Testis (tissue), 5 donors: ENCODE measurements at places on chromosomes 12 and 14. TPM values are rescaled to one million over a fixed set of nuclear protein-coding genes. Genes with fewer than 3 reads are reported as not detected.

GRCh38 chr12:15852383-15852782 is 29.8 kb upstream of the STRAP start:
- H3K27me3 ChIP-seq, result no peaks in the 10 kb centered on the region
- no peaks in the 10 kb centered on the region for H3K4me1 ChIP-seq
- no peak for DNase-seq
- no peak overlapping the region for H3K4me3 ChIP-seq

GRCh38 chr14:102234331-102235264 is 70.4 kb downstream of the MOK start:
- H3K4me3 ChIP-seq, result peak overlapping the region; percentile 33
- H3K36me3 ChIP-seq, result no peaks in the 10 kb centered on the region

DNA sequence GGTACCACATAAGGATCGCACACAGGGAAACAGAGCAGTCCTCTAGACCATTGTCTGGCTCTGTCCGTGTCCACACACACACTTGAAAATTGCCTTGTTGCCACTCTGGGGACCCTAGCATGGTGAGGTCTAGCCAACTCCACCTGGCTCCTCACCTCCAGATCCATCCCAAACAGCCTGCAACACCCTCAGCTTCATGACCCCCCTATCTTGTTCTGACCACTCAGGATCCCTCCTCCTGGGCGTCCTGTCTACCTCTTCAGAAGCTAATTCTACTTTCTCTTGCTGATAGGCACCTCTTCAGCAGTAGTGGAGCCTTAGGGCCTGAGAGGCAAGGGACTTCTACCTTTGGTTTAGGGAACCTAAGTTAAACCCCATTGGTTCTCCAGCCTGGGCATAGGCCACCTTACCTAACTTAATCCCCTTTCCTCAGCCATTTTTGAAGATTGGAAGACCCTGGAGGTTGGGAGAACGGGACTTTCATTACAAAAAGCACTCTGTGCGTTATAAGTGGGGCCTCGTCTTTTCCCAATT is 697 bp upstream of the HOXC5 start:
- no peak overlapping the region for H3K4me3 ChIP-seq
- H3K27ac ChIP-seq, result peak overlapping the region; percentile 89
- no peaks in the 10 kb centered on the region for H3K36me3 ChIP-seq
- DNase-seq, result no peak
- H3K4me1 ChIP-seq, result peaks cover 25% of the 10 kb centered on the region
- no peaks in the 10 kb centered on the region for H3K27me3 ChIP-seq

GRCh38 chr12:53990311-53991076 is 5.5 kb downstream of the HOXC10 start:
- peaks cover 26% of the 10 kb centered on the region for H3K4me1 ChIP-seq
- H3K27me3 ChIP-seq, result peaks cover 3% of the 10 kb centered on the region

DNA sequence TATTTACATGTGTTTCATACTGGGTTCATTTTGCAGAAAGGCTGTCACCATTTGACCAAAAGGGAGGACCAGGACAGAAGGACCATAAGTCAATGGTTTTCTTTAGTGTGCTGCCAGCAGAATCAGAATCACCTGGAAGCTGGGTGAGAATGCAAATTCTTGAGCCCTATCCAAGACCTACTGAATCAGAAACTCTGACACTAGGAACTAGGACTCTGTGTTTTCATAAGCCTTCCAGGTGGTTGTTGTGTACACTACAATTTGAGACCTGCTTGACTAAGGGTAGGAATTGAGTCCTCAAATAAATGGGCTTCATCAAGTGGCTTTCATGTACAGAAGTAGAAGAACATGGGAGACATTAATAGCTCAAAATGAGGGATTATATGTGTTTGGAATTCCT is 32.2 kb downstream of the PDE6H start:
- no peak overlapping the region for H3K27ac ChIP-seq
- no peaks in the 10 kb centered on the region for H3K27me3 ChIP-seq
- no peak overlapping the region for H3K4me3 ChIP-seq
- no peak for DNase-seq
- H3K4me1 ChIP-seq, result peaks cover 3% of the 10 kb centered on the region

DNA sequence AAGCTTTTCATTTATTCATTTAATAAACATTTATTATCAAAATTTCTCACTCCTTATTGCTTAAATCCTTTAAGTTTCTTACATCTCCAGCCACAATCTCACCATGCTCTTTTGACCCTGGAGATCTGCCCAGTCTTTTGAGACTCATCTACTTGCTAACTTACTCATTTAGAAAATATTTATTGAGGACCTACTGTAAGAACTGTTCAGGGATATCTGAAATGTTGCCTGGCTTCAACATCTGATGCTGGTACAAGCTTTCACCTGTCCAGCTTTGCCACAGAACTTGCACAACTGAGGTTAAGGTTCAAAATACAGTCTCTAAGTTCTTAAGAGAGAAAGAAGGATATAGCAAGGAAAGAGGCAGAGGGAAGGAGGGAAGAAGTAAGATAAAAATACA is 17.5 kb upstream of the GXYLT1 start:
- H3K36me3 ChIP-seq, result no peaks in the 10 kb centered on the region
- no peak overlapping the region for H3K4me3 ChIP-seq
- H3K27ac ChIP-seq, result no peak overlapping the region
- no peaks in the 10 kb centered on the region for H3K27me3 ChIP-seq
- DNase-seq, result no peak
- peaks cover 3% of the 10 kb centered on the region for H3K4me1 ChIP-seq

DNA sequence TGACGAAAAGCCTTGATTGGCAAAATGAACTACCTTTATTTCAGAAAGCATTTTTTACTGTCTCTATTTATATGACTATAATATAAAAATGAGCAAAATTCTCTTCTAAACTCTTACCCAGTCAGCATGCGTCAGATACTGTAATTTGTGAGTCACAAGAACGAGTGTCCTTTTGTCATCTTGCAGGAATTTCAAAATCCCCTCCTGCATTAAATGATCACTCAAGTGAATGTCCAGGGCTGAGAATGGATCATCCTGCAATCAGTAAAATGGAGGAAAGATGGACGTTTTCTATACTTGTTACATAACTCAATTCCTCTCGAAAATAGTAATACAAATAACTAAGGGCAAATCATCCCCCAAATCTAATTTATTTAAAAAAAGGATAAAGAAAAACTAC is 77.7 kb upstream of the KCNJ8 start:
- no peak for DNase-seq
- no peaks in the 10 kb centered on the region for H3K4me1 ChIP-seq
- no peaks in the 10 kb centered on the region for H3K36me3 ChIP-seq
- no peak overlapping the region for H3K27ac ChIP-seq
- no peaks in the 10 kb centered on the region for H3K27me3 ChIP-seq

DNA sequence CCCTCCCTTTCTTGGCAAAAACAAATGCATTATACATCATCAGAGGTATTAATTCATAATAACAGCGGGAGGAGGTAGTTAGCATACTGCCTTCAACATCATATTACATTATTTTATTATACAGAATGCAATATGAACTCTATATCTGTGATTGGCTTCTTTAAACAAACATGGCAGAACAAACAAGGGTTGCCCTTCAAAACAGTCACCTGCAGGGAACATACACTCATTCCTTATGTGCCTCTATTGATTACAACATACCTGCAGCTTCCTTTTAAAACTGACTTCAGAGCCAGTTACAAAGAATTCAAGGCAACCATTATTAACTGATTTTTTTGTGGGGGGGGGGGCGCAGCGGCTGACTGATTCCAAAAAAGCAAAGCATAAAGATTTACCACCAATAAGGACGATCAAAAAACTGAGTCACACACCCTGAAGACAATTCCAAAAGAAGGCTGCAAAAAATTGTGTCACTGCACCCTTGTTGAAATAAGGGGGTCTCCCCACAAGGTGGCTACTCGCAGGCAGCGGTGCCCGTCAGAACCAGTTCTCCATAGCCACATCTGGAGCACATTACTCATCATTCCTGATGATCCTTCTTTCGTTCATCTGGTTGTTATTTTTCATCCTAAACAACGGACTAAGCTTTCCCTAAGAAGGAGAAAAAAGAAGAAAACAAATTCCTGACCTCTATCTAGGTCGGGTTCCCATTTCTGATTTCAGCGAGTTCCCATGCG is 51.8 kb downstream of the SMUG1 start:
- peaks cover 13% of the 10 kb centered on the region for H3K4me1 ChIP-seq
- no peak overlapping the region for H3K27ac ChIP-seq
- no peak overlapping the region for H3K4me3 ChIP-seq
- DNase-seq, result no peak
- no peaks in the 10 kb centered on the region for H3K27me3 ChIP-seq
- no peaks in the 10 kb centered on the region for H3K36me3 ChIP-seq

DNA sequence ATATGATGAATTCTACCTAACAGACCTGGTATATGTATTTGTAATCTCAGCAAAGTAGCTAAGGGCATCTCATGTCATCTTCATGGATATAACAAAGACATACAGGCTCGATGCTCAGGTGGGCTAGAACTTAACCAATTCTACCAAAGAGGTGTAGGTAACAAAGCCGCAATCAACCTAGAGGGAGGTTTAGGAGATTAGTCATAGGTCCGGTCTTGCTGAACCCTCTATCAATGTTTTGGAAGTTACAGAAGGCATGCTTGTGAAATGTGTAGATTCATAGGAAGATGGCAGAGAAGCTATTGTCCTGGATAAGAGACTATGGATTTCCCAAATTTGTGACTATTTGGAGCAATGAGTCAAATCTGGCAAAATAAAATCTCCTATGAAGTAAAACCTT is 42.6 kb upstream of the SYCP3 start:
- H3K4me1 ChIP-seq, result no peaks in the 10 kb centered on the region
- no peaks in the 10 kb centered on the region for H3K36me3 ChIP-seq
- H3K4me3 ChIP-seq, result no peak overlapping the region
- no peak overlapping the region for H3K27ac ChIP-seq
- H3K27me3 ChIP-seq, result no peaks in the 10 kb centered on the region

GRCh38 chr14:55212634-55213033 is 21.2 kb upstream of the DLGAP5 start:
- H3K4me3 ChIP-seq, result no peak overlapping the region
- H3K27me3 ChIP-seq, result no peaks in the 10 kb centered on the region
- no peaks in the 10 kb centered on the region for H3K4me1 ChIP-seq
- H3K27ac ChIP-seq, result no peak overlapping the region
- no peak for DNase-seq

- no peaks in the 10 kb centered on the region for H3K4me1 ChIP-seq
- H3K27ac ChIP-seq, result no peak overlapping the region
- H3K4me3 ChIP-seq, result no peak overlapping the region
- DNase-seq, result no peak
- no peaks in the 10 kb centered on the region for H3K36me3 ChIP-seq
Observed at GRCh38 chr14:93269341-93270068, 62.4 kb downstream of the UBR7 start.

GRCh38 chr12:4221258-4221620 is 52.3 kb upstream of the CCND2 start:
- no peaks in the 10 kb centered on the region for H3K36me3 ChIP-seq
- no peaks in the 10 kb centered on the region for H3K4me1 ChIP-seq
- H3K4me3 ChIP-seq, result no peak overlapping the region
- DNase-seq, result no peak
- H3K27ac ChIP-seq, result no peak overlapping the region

- H3K27ac ChIP-seq, result no peak overlapping the region
- H3K4me3 ChIP-seq, result no peak overlapping the region
- H3K4me1 ChIP-seq, result peaks cover 20% of the 10 kb centered on the region
- no peak for DNase-seq
- no peaks in the 10 kb centered on the region for H3K36me3 ChIP-seq
Observed at GRCh38 chr14:68238976-68239375, 419.4 kb downstream of the RAD51B start.

DNA sequence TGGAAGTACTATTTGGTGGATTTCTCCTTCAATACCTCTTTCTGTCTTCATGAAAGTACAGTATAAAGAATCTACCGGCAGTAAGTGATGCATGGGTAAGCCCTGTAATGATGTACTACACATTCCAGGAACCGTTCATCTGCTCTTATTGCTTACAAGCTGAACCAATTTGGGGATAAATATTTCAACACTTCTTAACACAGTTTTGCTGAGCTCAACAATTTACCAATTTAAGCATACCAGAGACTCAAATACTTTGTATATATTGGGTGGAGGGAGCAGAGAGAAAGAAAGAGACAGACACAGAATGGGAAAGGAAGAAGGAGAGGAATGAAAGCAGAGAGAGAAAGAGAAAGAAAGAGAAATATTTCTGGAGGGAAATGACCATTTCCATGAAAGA is 821.1 kb upstream of the FLRT2 start:
- no peaks in the 10 kb centered on the region for H3K4me1 ChIP-seq
- no peak overlapping the region for H3K27ac ChIP-seq
- no peaks in the 10 kb centered on the region for H3K36me3 ChIP-seq
- DNase-seq, result no peak

DNA sequence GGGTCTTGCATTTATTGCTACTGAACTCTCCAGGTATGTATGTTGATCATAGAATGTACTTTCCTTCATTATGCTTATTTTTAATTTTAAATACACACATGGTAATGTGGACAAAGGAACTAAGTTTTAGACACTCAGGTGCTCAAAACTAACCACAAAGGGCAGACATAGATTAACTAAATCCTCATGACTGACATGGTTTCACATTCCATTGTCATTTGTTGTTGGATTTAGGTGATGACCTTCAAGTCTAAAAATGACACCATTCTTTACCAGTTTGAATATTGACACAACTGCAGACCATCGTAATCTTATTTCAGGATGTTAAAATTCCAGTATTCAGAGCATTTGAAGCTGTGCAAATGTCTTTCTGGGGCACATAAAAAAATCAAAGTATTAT is 128.4 kb downstream of the BBS10 start:
- H3K36me3 ChIP-seq, result no peaks in the 10 kb centered on the region
- H3K4me1 ChIP-seq, result no peaks in the 10 kb centered on the region
- DNase-seq, result no peak
- no peaks in the 10 kb centered on the region for H3K27me3 ChIP-seq

DNA sequence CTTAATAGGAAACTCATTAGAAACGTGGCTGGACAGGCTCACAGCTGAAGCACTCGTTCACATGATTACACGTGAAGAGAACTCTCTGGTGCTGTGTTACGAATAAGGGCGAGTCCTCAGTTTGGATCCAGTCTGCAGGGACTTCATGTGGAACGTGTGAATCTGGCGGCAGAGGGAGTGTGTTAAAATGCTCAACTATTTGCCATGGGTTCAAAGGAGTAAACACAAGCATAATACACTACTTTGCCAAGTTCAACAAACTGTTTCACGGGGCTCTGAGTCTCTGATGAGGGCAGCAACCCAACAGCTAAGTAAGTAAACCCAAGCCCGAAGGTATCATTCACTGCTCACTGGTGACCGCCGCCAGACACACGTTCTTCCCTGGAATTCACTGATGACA is 42.4 kb downstream of the NUAK1 start:
- H3K36me3 ChIP-seq, result no peaks in the 10 kb centered on the region
- peak; percentile 73 for DNase-seq
- no peaks in the 10 kb centered on the region for H3K27me3 ChIP-seq
- peaks cover 25% of the 10 kb centered on the region for H3K4me1 ChIP-seq

GRCh38 chr12:50772877-50773276 is 9.0 kb downstream of the ATF1 start:
- no peaks in the 10 kb centered on the region for H3K27me3 ChIP-seq
- H3K4me1 ChIP-seq, result no peaks in the 10 kb centered on the region
- DNase-seq, result no peak
- no peaks in the 10 kb centered on the region for H3K36me3 ChIP-seq
- H3K27ac ChIP-seq, result no peak overlapping the region

The SLC38A4 gene
- total RNA-seq, result 1.3 TPM

The NKX2-8 gene
- total RNA-seq, result 63.3 TPM

The RNASE3 gene
- total RNA-seq, result 0.50 TPM

The KLHDC1 gene
- total RNA-seq, result 5.1 TPM
